ENCODE measurements at places on chromosomes 7 and 10.

- DNase-seq, result no peak
Observed at GRCh38 chr7:24836084-24836483, 78.8 kb upstream of the GSDME start.

GRCh38 chr7:80505900-80506500 is 5.9 kb downstream of the GNAT3 start:
- DNase-seq, result no peak

- no peak for DNase-seq
Observed at GRCh38 chr10:65827359-65827758, 1098.5 kb upstream of the LRRTM3 start.

DNA sequence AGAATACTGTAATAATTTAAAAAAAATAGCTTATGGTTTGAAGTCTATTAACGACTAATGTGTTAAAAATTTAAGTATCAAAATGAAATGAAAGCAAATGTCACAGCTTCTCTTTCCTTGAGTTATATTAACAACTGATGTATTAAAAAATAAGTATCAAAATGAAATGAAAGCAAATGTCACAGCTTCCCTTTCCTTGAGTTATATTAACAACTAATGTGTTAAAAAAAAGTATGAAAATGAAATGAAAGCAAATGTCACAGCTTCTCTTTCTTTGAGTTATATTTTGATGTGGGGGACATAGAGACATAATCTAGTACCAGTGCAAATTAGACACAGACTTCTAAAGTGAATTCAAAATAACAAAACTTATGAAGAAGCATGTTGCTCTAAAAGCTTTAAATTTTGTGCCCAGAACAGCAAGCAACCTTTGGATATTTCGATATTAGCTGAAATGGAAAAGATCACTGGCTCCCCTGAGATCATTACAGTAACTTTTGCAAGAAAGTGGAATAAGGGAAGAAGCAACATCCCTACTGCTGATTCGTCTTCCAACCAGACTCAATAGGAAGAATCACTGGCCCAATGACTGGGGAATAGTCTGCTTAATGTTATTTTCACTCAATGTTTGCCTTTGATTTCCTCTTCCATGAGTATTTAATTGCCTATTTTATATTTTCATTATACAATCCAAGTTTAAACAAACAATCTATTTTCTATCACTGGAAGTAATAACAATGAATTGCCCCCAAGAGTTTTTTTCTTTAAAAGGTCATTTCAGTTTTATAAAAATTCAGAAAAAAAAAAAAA is 8.0 kb downstream of the SKAP2 start:
- no peak for DNase-seq

DNA sequence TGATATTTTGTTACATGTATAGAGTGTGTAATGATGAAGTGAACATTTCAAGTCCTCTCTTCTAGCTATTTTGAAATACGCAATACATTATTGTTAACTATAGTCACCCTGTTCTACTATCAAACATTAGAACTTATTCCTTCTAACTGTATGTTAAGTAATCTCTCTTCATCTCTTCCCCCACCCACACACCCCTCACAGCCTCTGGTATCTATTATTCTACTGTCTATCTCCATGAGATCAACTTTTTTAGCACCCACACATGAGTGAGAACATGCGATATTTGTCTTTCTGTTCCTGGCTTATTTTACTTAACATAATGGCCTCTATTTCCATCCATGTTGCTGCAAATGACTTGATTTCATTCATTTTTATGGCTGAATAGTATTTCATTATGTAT is 57.7 kb upstream of the EGR2 start:
- no peak for DNase-seq

DNA sequence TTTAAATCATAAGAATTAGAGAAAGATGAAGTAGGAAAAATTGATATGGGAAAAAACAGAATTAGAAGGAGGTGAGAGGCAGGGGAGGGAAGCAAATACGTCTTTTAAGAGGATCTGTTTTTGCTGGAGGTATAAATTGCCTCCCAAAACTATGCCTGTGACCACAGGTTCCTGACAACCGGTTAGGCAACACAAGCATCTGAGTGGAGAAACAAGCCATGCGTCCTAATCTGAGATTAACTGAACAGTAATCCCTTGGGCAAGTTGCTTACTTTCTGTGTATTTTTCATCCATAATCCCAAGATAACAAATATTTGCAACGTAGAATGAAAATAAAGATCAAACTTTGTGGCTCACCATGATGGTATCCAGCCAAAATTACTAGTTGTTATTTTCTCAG is 149.2 kb downstream of the C1GALT1 start:
- DNase-seq, result no peak

DNA sequence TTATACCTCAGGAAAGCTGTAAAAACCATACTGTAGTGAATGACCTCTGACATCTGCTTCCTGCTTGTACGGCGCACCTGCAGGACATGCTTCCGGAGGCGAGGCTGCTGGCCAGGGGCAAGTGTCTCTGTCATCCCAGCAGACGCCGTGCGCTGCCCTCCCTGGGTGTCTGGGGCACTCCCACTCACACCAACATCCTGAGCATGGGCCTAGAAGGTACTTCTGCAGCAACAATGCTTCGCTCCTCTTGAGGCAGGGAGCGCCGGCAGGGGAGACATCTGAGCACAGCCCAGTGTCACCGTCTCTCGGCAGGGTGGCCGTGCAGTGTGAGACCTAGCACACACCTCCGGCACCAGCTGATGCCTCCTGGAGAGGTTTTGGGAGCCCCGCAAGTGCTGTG is 269.2 kb downstream of the MAD1L1 start:
- DNase-seq, result no peak

GRCh38 chr7:128837521-128837921 is 7.3 kb downstream of the FLNC start:
- DNase-seq, result no peak

DNA sequence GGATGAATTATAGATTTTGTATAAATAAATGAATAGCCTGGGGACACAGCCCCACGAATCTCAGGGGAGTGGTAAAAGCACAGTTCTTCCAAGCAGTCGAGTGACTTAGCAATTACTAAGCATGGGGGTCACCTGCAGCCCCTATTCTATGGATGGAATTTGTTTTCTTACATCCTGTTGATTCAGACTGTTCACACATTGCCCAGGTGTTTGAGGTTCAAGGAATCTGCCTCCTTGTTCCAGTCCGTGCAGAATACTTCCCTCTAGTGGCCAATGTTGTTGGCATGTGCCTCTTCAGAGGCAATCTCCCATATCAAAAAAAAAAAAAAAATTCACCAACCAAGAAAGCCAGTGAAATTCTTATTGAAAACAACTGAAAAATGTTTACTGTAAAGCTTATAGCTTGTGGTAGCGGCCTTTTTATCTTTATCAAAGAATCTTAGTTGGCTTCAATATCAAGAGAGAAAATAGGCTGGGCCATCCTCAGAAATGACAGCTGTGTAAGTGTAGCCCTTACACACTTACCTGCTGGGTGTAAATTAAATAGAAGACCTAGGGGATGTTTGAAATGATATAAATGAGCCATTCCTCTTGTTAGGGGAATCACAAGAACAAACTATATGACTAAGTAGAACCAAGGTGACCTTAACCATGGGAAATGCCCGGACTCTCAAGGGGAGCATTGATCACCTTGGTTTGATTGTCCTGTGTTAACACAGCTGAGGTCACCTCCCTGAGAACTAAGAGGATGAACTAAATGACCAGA is 7.8 kb downstream of the LIPM start:
- DNase-seq, result no peak

- DNase-seq, result no peak
Observed at GRCh38 chr10:36837416-36837815, 288.0 kb upstream of the ANKRD30A start.

- DNase-seq, result no peak
Observed at GRCh38 chr7:21256310-21256877, 171.5 kb upstream of the SP4 start.

- no peak for DNase-seq
Observed at GRCh38 chr7:25405736-25406135, 177.4 kb upstream of the NPVF start.

- DNase-seq, result no peak
Observed at GRCh38 chr7:157073949-157074624, 63.6 kb upstream of the MNX1 start.

DNA sequence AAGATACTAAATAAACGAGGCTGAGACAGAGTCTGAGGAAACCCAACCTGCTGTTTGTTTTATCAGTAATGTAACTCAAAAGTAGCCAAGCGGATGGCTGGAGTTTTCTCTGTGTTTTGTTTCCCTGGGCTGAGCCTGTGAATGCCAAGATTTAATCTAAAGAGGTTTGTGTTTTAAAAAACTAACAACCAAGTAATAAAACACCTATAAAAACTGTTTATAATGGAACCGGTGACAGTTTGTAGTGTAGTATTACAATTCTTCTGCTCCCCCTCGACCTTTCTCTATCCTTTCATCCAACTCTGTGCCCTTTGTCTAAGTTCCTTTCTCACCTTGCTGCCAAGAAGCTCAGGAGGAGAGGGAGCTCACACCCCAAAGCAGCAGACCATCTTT is 2.6 kb upstream of the KAT6B start:
- no peak for DNase-seq

GRCh38 chr10:20892011-20892585 is 5.0 kb downstream of the NEBL start:
- DNase-seq, result no peak

GRCh38 chr10:43594944-43595589 is 11.2 kb upstream of the ZNF485 start:
- no peak for DNase-seq

- DNase-seq, result no peak
Observed at GRCh38 chr10:52486840-52487611, 172.9 kb downstream of the DKK1 start.

DNA sequence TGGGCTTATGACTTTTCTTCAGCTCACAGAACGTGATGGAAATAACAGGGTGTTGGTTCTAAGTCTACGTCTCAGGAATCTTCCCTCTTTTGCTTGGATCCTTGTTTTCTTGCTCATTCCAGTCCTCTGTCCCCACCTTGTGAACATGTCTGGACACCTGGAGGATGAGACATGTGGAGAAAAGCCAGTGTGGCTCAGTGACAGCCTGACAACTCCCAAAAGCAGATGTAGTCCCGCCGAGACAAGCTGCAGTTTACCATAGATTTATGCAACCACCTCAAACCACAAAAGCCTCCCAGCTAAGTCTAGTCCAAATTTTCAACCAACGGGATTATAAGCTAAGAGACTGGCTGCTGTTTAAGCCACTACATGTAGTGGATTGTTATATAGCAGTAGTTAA is 476.1 kb downstream of the SH2D4B start:
- no peak for DNase-seq

GRCh38 chr10:107708981-107709380 is 544.5 kb upstream of the SORCS1 start:
- no peak for DNase-seq

DNA sequence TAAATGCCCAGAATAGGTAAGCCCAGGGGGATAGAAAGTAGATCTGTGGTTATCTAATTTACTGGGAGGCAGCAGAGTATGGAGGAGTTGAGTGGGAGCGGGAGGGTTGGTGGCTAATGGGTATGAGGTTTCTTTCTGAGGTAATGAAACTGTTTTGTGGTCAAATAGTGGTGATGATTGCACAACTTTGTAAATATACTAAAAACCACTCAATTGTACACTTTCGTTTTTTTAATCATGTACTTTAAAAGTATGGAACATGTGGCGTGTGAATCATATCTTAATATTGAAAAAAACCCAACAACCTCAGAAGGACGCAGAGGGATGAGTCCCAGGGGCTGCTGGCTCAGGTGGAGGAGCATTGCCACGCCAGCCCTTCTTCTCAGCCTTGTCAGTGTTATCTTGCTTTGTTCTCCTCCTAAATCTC is 118.1 kb downstream of the WDR11 start:
- no peak for DNase-seq

GRCh38 chr7:115491744-115492380 is 538.7 kb downstream of the TFEC start:
- no peak for DNase-seq

GRCh38 chr10:76086761-76087639 is 655.6 kb downstream of the LRMDA start:
- no peak for DNase-seq

DNA sequence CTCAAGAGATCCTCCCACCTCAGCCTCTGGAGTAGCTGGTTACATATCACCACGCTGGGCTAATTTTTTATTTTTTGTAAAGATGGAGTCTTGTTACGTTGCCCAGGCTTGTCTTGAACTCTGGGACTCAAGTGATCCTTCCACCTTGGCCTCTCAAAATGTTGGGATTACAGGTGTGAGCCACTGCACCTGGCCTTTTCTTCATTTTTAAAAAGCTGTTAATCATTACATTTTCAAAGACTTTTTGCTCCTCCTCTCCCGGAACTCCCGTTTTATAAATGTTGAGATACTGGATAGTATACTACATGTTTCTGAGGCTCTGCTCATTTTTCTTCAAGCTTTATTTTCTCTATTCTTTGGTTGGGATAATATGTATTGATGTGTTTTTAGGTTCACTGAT is 16.4 kb downstream of the AOAH start:
- no peak for DNase-seq

GRCh38 chr7:45888993-45889366 is 692 bp downstream of the IGFBP1 start:
- no peak for DNase-seq

DNA sequence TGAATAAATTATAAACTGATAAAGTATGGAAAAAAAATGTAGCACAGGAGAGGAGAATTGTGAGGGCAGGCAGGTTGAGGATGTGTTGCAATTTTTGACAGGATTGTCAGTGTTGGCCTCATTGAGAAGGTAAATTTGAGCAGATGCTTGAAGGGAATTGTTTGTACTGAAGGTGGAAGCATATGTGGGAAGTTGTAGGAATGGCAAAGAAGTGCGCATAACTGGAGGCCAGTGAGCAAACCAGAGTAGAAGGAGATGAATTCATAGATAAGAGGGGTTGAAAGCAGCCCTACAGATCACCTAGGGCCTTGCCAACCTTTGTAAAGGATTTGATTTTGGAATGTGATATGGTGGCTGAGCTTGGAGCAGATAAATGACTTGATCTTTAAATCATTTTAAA is 6.4 kb downstream of the DNAJB9 start:
- no peak for DNase-seq

GRCh38 chr10:11933577-11934223 is 108.9 kb downstream of the UPF2 start:
- no peak for DNase-seq

- no peak for DNase-seq
Observed at GRCh38 chr10:121092720-121093095, 241.5 kb downstream of the WDR11 start.

GRCh38 chr7:96861-97260 is 95.5 kb upstream of the FAM20C start:
- no peak for DNase-seq

DNA sequence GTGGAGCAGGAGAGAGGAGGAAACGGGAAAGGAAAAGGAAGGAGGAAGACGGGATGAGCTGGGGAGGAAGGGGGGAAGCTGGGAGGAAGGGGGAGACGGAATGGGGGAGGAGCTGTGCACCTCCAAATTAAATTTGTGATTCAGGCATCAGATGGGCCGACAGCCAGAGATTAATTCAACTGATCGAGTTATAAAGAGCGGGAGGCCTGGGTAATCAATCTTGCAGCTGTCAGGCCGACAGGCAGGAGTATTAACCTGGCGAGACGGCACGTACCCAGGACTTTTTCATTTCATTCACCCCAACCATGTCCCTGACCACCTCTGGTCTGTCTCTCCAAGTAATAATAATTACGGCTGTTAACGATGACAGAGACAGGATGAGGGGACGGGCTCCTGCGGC is 26.2 kb downstream of the KAZALD1 start:
- no peak for DNase-seq
